Mesothelial cell of epicardium (in vitro differentiated cells): ENCODE measurements at places on chromosomes 2 and 18. TPM values are rescaled to one million over a fixed set of nuclear protein-coding genes. Genes with fewer than 3 reads are reported as not detected.

DNA sequence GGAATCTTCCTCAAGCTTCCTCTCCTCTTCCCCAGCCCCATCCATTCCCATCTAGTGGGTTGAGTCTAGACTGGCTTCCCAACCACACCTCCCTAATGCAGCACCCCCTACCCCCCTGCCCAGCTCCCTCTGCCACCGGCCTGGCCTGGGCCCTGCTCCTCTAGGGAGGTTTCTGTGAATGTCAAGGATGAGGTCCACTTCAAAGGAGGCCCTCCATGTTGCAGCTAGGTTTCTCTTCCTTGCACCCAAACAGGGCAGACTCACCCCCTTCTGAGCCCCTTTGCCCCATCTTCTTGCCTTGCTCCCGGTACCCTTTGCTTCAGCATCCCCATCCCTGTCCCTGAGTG lies 18.3 kb downstream of the EMX1 start:
- no peak for DNase-seq

The PLCL1 gene
- 2.0 to 2.8 TPM (median 2.7 TPM) in 3 replicates for total RNA-seq

DNA sequence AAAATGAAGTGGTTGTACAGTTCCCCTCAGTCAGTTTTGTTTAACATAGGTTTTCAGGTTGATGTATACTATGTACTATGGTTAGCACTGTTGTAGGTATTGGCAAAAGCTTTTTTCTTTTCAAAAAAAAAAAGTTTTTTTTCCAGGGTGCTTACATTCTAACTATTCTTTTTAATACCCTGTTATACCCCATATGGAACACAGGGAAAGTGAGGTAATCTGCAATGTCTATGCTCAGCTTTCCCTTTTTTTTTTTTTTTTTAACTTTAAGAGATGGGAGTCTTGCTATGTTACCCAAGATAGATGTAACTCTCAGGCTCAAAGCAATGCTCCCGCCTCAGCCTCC lies 590 bp upstream of the CCDC138 start:
- DNase-seq, result no peak

The ABCG5 gene
- total RNA-seq, result not detected in 3 replicates

DNA sequence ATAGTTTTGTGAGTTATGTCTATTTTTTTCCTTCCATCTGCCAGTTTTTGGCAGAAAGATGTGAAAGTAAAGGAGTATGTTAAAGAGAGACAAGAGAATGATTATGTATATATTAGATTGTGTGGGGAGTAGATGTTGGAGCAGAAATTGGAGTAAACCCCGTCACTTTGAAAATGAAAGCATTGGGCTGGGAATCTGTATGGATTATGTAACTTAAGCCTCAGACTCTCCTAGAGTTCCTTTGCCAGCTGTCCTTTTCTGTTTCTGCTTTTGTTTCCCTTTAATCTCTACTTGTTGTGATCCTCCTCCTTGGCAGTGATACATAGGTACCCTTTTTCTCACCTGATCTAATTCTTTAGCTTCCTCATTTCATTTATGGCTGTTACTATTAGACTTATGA lies 19.2 kb downstream of the CCDC138 start:
- DNase-seq, result no peak

DNA sequence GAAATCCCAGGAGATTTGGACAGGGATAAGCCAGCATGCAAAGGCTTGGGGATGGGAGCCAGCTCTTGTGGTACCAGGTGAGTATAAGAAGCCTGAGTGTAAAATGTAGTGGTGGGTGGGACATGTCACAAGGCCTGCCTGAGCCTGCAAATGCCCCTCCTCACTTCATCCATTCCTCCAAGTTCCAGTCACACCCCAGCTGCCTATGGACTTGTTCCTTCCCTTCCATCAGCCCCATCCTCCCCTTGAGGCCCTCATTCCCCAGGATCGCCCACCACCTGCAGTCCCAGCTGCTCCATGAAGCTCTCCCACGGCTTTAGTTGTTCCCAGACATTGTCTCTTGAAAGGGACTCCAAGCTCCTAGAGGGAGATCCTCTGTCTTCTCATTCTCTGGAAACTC lies 81.5 kb downstream of the MARCO start:
- no peak for DNase-seq

DNA sequence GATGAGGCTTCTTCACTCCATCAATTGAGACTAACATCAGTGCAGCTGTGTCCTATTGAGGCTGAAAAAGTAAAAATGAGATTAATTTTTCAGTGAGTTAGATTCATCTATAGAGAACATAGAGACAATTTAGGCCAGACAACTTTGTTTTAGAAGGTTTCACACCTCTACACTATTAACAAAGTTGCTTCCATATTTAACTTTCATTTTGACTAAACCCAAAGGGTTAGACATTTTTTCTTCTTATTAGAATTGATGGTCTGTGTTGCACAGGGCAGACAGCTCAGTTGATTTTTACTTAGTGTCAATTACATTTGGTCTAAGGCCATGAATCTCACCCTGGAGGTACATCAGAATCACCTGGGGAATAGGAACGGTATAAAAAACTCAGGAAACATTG lies 130.2 kb upstream of the NXPH2 start:
- no peak for DNase-seq
